Naive thymus-derived CD4-positive, alpha-beta T cell (primary cell): ENCODE measurements at places on chromosomes 4 and X. TPM values are rescaled to one million over a fixed set of nuclear protein-coding genes. Genes with fewer than 3 reads are reported as not detected.

DNA sequence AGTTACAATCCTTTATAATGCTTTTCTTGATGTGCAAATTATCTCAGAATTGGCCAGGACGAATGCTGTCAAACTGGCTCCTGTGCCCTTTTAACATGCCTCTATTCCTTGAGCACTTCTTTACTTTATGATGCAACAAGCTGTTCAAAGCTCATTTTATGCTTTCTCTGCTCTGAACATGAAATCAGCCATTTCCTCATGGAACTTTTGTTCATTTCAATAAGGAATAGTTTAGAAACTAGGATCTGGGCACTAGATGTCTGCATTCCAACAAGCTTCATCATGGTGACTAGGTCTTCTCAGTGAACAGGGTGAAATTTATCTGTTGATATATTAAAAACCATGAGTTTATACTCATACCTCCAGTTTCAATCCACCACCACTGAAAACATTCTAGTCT, 87.3 kb upstream of the TEX13A start:
- no peaks in the 10 kb centered on the region for H3K36me3 ChIP-seq
- H3K27ac ChIP-seq: no peak overlapping the region
- no peaks in the 10 kb centered on the region for H3K4me1 ChIP-seq
- H3K4me3 ChIP-seq: no peak overlapping the region
- no peaks in the 10 kb centered on the region for H3K27me3 ChIP-seq
- DNase-seq: no peak

DNA sequence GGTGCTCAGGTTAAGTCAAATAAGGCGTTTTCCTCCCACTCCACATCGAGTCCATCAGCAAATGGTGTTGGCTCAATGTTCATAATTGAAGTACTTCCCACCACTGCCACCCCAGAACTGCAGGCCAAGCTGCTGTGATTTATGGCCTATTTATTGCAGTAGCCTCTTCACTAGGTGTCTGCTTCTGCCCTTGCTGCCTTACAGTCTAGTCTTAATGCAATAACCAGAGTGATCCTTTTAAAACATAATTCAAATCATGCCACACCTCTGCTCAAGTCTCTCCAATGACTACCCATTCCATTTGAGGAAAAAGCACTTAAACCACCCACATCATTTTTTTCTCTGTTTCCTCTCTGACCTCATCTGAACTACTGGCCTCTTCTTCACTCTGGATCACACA, 220.3 kb downstream of the KCNIP4 start:
- no peak overlapping the region for H3K27ac ChIP-seq
- no peaks in the 10 kb centered on the region for H3K36me3 ChIP-seq
- H3K4me3 ChIP-seq: no peak overlapping the region
- no peaks in the 10 kb centered on the region for H3K4me1 ChIP-seq
- DNase-seq: no peak

PCYT1B gene
- total RNA-seq: not detected

DNA sequence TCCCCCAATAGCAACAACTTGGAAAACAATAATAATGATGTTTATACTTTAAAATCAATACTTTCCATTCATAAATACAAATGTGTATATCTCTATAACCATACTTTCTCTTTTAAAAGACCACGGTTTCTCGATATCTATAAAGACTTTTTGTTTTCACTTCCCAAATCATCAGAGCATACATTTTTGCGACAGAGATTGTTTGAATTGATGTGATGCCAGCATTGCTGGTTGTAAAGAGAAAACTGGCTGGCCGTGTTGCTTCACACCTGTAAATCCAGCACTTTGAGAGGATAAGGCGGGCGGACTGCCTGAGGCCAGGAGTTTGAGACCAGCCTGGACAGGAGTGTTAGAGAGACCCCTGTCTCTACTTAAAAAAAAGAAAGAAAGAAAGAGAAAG, 77.6 kb upstream of the ZNF518B start:
- H3K27ac ChIP-seq: no peak overlapping the region
- no peaks in the 10 kb centered on the region for H3K27me3 ChIP-seq
- H3K36me3 ChIP-seq: no peaks in the 10 kb centered on the region
- no peak overlapping the region for H3K4me3 ChIP-seq

- DNase-seq: no peak
- no peaks in the 10 kb centered on the region for H3K27me3 ChIP-seq
- no peaks in the 10 kb centered on the region for H3K36me3 ChIP-seq
- H3K4me3 ChIP-seq: no peak overlapping the region
- no peak overlapping the region for H3K27ac ChIP-seq
- no peaks in the 10 kb centered on the region for H3K4me1 ChIP-seq
These were observed 149.6 kb upstream of the MAMLD1 start for GRCh38 chrX:150213481-150214030.

DNA sequence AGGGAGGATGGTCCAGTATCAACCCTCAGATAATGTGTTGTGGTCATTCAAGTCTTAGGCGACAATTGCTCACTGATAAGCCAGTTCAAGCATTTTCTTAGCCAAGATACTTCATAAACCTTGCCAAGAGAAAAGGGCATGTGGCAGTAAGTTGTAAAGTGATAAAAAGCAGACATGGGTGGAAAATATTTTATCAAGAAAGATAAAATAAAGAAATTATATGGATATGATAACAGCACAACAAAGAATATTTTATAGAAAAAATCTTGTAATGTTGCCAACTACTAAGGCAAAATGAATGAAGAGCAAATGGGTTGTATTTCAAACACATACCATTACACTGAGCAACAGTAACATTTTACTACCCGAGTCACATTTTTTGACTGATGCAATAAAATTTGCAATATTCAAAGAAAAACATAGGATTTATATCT, 217.4 kb upstream of the PITX2 start:
- H3K36me3 ChIP-seq: no peaks in the 10 kb centered on the region
- H3K27me3 ChIP-seq: no peaks in the 10 kb centered on the region
- no peak overlapping the region for H3K4me3 ChIP-seq
- no peak for DNase-seq
